Fibroblast of gingiva (primary cell): ENCODE measurements at places on chromosomes 7 and 10.

DNA sequence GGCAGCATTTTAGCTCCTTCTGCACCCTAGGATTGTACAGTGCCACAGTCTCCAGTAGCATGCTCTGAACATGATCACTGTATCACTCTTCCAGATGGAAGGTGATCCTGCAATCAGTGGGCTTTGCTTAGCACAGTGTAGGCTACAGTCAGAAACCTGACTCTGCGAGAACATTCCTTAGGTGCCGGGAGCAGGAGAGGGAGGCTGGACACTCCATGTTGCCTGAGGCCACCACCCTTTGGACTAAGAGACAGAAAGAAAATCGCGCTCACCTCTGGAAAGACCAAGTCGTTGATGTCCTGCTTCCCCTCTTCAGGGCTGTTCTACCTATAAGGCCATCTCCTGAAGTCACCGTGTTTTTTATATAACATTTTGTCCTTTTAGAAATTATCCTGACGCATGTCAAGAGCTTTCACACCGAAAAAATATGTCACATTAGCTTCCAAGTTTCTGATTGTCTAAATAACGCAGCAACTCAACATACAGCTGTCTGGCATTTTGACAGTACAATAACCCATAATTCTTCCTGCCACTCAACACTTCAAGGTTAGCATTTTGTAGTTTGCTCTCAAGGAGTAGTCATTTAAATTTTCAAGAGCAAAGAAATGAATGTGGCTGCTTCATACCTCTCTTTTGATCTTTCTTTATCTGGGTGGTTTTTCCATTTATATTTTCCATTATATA lies 563.1 kb downstream of the LRMDA start:
- no peak for DNase-seq

DNA sequence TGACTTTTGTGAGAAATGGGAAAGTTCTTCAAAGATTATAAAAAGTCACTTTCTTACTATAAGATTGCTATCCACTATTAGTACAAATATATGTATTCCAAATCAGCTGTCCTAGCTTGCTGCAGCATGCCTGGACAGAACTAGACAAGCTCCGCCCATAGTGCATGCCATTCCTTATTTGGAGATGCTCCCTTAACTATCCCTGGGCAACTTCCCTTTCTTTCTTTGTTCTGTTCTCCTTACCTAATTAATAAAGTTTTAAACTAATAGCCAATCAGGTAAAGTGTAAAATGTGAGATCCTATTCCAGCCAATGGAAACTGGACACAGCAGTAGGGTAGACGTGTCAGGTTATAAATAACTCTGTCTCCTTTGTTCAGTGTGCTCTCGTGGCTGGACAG lies 281.9 kb downstream of the CAMK1D start:
- DNase-seq = no peak

DNA sequence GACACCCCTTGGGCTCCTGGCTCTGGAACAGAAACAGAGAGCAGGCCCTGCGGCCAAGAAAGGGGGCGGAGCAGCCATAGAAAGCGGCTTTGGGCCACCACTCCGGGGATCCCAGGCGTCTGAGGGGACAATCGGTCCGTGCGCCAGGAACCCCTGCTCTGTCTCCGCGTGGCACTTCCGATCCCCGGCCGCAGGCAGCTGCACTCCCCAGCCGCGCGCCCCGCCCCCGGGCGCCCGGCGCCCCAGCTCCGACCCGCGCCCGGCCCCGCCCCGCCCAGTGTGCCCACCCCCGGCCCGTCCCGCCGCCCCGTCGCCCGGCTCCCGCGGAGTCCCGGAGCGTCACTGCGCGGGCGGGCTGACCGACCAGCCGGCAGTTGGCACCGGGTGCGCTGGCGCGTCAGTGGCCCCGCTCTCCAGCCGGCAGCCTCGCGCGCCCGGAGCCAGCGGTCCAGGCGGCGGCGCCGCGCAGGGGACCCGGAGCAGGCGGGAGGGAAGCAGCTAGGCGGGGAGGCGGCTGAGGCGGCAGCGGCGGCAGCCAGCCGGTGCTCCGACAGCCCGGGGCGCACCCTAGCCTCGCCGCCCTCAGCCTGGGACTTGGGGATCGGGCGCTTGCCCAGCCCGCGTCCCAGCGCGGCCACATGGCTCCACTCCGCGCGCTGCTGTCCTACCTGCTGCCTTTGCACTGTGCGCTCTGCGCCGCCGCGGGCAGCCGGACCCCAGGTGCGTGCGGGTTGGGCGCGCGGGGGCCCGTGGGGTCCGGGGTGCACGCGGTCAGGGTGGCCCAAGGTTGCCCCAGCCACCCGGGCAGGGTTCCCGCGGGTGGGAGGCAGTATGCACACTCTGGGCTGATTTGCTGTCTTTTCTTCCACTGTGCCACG lies at the start of gene ADAMTS14:
Gene ADAMTS14 (plus strand): TSS at position 342 of the 878 bp plus-strand sequence. CDS start 297 bp downstream, at position 639.
- peak; percentile 50 for DNase-seq

GRCh38 chr7:44132039-44132438 lies 8.7 kb upstream of the POLD2 start:
- DNase-seq = no peak

DNA sequence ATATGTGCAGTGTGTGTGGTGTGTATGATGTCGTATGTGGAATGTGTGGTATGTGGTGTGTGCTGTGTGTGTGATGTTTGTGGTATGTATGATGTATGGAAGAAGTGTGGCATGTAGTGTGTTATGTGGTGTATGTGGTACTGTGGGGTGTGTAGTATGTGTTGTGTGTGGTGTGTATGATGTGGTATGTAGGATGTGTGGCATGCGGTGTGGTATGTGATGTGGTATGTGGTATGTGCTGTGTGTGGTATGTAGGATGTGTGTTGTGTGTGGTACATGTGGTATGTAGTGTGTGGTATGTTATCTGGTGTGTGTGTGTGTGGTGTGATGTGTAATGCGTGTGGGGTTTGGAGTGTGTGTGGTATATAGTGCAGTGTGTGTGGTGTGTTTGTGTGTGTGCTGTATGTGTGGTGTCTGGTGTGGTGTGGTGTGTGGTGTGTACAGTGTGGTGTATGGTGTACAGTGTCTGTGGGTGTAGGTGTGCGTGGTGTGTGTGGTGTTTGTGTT lies 129.6 kb downstream of the ATP6V0E2 start:
- DNase-seq = peak; percentile 1

DNA sequence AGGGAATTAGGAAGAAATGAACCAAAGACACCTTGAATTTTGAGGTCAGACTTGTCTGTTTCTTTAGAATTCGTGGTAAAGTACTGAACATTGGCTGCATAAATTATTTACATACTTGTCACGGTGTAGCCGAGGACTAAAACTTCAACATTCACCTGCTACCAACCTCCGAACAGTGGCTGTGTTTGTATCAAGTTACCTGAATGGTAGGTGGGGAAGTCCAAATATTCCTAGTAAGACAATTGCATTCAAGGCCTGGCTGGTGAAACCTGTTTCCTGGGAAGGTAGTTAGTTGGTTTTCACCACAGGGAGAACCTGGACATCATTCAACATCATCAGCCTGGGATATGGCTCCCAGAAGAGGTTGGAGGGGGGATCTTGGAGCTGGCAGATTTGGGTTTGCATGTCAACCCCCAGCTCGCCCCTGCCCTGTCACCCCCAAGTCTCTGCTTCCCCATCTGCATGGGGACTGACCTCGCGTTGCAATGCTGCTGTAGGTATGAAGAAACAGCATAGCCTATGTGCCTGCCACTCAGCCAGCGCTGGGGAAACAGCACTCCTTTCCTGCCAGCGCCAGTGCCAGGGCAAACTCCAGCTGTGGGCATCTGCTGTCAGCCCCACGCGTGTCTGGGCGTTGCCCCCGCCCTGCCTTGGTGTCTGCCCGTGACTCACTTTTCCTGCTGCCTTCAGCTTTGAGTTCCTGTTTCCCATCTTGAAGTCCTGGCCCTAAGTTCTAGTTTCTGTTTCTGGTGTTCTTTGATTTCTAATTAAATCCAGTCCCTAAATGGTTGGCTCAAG lies 12.7 kb upstream of the LARP4B start:
- DNase-seq = peak; percentile 82

DNA sequence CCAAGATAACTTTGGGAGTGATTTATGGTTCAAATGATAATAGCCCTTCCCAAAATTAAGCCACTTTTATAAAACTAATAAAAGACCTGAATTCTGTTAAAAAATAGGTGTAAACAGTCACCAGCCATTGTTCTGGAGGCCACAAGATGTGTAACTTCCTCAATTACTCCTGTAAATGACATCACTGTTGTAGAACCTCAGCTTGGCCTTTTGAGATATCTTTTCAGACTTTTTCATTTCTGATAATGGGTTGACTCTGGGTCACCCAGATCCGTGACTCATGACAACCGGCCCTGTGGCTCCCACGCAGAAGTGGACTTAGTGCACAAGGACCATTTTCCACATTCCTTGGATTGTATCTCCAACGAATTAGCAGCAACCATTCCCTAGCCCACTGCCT lies 106.6 kb downstream of the DKK1 start:
- DNase-seq = no peak

GRCh38 chr10:96833220-96834001 lies 1.3 kb downstream of the LCOR start:
- no peak for DNase-seq
